ENCODE measurements at places on chromosomes 16 and 17.

DNA sequence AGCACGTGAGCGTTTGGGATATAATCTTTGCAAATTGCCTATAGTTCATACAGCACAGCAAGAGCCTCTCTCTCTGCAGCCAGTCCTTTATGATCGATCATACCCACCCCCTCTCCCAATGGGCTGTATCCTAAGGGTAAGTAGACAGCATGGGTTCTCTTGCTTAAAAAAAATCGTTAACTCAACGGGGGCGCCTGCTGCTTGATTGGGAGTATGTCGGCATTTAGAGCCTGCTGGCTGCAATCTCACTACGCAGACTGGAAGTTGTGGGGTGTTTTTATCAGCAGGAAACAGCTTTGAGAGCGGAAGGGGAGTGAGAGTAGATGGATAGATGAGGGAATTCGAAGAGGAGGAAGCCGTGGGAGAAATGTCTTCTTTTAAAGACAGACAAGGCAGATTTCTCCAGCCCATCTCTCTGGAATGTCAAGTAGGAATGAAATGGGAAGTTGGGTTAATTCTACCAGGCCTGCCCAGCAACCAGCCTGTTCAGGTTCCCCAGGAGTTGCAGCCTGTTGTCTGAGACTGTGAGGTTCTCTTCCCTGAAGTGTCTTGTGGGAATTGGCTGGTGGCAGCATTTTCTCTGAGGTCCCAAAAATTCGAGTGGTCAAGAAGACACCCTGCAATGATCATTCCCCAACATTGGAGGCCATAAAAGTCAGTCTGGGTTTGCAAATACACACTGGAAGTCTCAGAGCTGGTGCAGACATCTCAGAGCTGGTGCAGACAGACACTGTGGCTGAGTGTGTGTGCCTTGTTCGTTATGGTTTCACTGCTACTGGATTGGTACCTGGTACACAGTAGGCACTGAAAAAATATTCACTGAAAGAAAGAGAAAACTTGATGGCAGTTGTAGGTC lies 65.6 kb downstream of the PRKCB start:
- DNase-seq: no peak

DNA sequence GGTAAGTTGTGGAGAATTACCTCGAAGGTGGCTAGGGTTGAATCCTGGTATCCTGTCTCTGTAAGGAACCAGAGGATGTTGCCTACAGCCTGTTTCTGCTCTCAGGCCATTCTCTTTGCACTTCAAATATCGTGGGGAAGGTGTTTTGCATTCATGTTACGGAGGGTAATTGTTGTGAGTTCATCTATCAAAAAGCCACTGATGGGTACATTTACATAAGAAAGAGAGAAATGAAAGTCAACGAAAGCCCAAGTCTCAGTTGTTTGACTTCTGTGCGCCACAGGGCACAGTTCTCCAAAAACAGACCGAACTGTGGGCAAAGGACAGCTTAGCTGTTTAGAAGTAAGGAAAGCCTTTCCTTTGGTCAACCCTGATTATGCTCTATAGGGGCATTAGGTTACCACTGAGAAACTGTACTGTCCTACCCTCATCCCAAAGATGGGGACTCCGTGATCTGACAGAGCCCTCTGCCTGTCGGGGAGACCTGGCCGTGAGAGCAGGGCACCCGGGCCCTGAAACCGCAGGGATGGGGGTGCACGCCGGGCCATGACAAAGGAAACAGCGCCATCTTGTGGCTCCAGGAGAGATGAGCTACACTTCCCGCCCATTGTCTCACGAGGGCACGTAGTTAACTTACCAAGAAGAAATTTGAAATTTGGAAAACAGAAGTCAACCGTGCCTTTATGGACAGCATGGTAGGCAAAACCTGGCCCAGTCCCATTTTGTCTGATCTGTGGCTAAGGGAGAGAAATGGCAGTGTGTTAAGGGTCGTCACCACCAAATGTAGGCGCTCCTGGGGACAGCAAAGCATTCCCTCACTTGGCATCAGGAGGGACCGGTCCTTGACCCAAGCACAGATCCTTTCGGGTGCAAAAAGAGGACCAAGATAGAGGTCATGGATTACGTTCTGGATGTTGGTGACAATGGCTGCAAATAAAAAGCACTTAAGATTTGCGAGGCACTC lies 74.5 kb upstream of the DYNLRB2 start:
- DNase-seq: peak; percentile 56

DNA sequence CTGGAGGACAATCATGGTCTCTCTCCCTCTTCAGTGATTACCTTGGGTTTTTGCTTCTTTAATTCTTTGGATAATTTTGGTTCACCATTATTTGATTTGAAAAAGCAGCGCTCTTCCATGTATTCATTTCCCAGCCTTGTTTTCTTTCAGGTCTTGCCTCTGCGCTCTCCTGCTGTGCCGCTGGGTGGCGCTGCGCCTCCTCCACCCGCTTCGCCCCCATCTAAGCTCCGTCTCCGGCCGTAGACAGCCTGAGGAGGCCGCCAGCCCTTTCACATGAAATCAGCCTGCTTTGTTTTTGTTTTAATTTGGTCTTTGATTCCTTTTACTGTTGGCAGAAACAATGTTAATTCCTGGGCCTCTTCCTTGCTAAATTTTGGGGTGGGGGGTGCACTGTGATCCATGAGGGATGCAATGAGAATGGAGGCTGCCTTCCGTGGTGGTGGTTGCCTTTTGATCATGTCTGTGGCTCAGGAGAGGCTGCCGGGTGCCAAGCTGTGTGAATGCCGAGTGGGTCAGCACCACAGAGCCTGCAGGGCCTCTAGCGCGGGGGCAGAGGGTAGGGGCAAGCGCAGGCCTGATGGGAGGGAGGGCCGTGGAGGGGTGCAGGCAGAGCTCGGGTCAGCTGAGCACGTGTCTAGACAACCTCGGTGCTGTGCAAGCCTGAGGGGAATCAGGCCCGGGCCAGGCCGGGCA lies 64.1 kb downstream of the PLD6 start:
- DNase-seq: peak; percentile 51

DNA sequence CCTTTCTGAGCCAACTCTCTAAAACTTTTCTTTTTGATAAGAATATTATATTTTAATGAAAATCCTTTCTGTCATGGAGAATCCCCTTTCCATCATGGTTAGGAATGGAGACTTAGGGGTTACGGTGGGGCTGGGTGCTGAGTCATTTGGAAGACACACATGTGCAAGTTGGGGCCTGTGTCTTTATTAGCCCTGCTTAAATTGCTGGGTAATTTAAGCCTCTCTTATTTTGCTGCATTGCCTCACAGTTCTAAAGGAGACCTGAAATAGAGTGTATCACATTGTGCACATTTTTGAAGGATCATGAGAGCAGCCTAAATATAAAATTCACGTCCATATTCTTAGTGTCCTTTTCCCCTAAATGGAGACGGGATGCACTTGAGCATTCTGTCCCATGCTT lies 61.8 kb upstream of the RBFOX1 start:
- no peak for DNase-seq

GRCh38 chr17:78474614-78475146 lies 96.2 kb downstream of the PGS1 start:
- DNase-seq: peak; percentile 64

- no peak for DNase-seq
Observed at GRCh38 chr17:9817086-9817485, 4.8 kb downstream of the GSG1L2 start.

DNA sequence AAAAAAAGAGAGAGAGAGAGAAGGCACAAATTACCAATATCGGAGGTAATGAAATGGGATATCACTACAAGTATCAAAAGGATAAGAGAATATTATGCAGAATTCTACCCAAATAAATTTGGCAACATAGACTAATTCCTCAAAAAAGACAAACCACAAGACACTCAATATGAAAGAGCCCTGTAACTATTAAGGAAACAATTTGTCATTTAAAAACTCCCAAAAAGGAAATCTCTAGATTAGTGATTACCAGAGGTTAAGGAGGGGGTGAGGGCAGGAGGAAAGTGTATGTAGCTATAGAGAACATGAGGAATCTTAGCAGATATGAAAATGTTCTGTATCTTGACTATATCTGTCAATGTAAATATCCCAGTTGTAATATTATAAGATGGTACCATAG lies 54.0 kb downstream of the CFDP1 start:
- DNase-seq: no peak

Measured in CD4-positive, alpha-beta T cell treated with Interleukin-4 for 1 hour (primary cell).